ENCODE measurements at places on chromosomes 7 and 10.

DNA sequence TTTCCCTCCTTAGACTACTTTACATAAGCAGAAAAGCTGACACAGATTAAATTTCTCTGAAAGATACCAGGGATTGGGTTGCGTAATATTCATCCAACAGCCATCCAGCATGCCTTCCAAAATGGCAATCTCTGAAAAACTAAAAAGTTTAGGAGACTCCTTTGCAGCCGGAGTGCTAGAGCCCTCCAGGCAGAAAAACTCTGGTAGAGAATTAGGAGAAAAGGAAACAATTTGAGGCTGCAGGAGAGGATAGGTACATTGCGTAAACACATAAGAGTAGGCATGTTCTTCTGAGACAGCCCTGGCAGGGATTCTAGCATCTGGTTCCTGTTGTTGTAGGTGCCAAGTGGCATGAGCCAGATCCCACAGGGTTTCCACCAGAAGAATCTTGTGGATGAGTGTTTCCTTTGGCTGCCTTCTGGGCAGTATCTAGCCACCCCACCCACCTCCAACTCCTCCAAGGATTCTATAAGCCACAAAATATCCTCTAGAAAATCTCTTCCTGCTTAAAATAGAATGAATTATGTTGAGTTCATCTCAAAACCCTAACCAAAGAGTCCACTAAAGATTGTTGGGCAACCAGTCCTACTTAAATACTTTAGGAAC is 402.4 kb downstream of the HGF start:
- peak; percentile 80 for DNase-seq

DNA sequence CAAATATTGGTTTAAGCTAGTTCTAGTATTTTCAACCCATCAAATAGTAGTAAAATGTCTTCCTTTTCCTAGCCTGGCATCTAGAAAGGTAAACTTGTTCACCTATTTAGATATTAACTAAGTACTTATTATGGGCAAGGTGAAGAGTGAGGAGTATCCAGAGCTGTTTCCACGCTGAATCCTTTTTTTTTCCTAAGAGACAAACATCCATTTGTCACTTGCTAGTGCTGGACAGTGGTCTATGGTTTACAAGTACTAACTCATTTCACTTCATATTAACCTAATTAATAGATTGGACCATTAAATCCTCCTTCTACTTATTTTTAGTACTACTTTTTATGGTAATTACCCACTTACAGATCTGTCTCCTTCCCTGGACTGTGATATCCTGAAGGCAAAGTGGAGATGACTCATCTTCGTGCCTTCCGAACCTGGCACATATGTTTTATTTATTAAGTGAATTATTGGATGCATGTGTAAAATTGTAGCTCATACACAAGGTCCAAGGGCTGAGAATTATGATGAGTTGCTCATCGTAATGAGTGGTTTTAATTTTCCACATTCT is 159.6 kb upstream of the IGFBP3 start:
- DNase-seq = peak; percentile 51

GRCh38 chr10:61301575-61301974 is 151.6 kb downstream of the TMEM26 start:
- DNase-seq = peak; percentile 47

DNA sequence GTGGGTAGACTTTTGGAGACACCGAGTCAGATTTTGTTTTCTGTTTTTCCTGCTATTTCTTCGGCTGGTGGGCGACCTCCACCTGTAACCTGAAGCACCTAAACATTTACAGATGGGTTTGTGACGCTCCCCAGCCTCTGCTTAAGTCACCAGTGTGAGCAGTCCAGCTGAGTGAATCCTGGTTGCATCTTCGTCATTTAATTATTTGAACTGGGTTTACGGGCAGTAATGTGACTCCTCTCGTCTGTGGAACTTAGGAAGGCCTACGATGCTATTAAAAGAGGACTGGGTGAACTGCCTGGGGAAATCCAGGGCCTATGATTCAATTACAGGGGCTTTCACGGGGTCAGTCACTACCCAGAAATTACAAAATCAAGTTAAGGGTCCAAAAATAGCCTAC is 52.5 kb downstream of the WNT2 start:
- DNase-seq = no peak

GRCh38 chr7:36185756-36186155 is 32.7 kb downstream of the EEPD1 start:
- DNase-seq = no peak

- DNase-seq = peak; percentile 56
Observed at GRCh38 chr7:72042855-72043254, 369.3 kb downstream of the CALN1 start.

GRCh38 chr7:37481154-37481553 is 32.5 kb upstream of the ELMO1 start:
- DNase-seq = no peak

DNA sequence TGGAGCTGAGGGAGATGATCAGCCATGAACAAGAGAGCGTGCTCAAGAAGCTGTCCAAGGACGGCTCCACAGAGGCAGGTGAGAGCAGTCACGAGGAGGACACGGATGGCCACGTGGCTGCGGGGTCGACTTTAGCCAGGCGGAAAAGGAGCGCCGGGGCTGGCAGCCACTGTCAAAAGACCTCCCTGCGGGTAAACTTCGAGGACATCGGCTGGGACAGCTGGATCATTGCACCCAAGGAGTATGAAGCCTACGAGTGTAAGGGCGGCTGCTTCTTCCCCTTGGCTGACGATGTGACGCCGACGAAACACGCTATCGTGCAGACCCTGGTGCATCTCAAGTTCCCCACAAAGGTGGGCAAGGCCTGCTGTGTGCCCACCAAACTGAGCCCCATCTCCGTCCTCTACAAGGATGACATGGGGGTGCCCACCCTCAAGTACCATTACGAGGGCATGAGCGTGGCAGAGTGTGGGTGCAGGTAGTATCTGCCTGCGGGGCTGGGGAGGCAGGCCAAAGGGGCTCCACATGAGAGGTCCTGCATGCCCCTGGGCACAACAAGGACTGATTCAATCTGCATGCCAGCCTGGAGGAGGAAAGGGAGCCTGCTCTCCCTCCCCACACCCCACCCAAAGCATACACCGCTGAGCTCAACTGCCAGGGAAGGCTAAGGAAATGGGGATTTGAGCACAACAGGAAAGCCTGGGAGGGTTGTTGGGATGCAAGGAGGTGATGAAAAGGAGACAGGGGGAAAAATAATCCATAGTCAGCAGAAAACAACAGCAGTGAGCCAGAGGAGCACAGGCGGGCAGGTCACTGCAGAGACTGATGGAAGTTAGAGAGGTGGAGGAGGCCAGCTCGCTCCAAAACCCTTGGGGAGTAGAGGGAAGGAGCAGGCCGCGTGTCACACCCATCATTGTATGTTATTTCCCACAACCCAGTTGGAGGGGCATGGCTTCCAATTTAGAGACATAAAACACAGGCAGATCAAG is 3.3 kb downstream of the GDF2 start:
- no peak for DNase-seq

- no peak for DNase-seq
Observed at GRCh38 chr7:30613366-30614325, 19.0 kb downstream of the GARS1 start.

- no peak for DNase-seq
Observed at GRCh38 chr7:28937619-28938018, 20.5 kb downstream of the TRIL start.

GRCh38 chr10:77819210-77820112 is 107.1 kb downstream of the DLG5 start:
- DNase-seq = no peak

DNA sequence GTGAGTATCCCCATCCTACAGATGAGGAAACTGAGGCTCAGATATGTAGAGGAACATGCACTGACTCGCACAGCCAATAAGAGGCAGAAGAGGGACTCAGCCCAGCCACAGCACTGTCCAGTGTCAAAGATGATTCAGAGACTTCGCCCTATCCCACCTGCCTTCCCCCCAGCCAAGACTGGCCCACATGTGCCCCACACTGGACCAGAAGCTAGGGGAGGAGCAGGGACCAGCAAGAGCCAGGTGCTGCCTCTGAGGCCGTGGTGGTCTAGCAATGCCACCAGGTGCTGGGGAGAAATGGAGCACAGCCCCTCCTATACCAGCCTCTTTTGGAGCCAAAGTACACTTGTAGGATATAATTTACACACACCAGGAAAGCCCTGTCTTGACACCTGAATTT is 22.3 kb downstream of the GRID1 start:
- DNase-seq = no peak

- no peak for DNase-seq
Observed at GRCh38 chr10:88253622-88254021, 329.5 kb downstream of the RNLS start.

GRCh38 chr10:32095116-32095733 is 39.0 kb upstream of the KIF5B start:
- no peak for DNase-seq

- DNase-seq = no peak
Observed at GRCh38 chr10:15069230-15069629, 19.3 kb downstream of the ACBD7 start.

- DNase-seq = peak; percentile 70
Observed at GRCh38 chr10:3516234-3516922, 268.6 kb downstream of the KLF6 start.

DNA sequence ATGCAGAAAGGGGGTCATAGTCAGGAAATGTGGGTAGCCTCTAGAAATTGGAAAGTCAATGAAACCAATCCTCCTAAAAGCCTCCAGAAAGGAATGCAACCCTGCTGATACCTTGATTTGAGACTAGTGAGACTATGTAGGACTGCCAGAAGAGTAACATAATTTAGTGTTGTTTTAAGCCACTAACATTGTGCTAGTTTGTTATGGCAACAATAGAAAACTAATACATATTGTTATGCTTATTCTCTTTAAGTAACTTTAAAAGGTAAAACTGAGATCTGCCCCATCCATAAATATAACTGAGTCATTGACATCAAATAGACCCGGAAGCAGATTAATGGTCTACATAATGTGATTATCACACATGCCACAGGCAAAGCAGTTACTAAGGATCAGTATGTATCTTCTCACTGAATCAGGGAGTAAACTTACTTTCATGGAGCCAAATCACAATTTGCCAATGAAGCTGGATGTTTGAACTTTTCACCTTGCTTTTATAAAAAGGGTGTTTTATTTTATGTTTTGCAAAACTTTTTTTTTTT is 146.4 kb upstream of the TMEM106B start:
- DNase-seq = no peak

- DNase-seq = no peak
Observed at GRCh38 chr7:12062062-12062461, 149.0 kb upstream of the TMEM106B start.

- DNase-seq = peak; percentile 12
Observed at GRCh38 chr7:70506434-70506833, 625.5 kb upstream of the GALNT17 start.

DNA sequence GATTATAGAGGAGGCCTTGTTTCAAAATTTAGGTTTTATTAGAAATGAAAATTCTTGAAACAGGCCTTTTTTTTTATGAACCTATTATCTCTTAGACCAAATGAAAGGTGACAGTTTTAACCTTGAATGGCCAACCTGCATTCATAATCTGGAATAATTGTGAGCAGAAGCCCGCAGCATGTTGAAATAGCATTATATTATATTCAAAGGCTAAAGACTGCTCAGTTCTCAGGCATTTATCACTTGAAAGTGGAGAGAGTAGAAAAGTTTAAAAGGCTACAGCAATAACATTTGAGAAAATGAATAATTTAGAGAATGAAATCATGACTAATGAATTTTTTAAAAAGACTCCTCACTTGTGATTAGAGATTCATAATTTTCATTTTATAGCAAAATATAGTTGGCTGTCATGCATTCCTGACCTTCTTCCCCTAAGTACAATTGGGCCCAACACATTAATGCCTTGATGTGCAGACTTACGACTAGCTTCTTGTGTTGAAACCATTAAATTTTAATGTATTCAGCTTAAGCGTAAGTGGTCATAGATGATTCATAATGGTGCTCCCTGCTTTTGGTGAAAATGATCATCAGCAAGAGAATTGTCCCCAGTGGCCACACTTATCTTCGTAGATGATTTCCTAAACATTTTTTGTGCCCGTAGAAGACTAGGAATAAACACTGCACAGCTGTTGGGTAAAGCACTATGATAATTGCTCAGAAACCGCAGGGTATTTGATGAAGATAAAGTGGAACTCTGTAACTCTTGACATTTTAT is 346.6 kb upstream of the BMPER start:
- no peak for DNase-seq

DNA sequence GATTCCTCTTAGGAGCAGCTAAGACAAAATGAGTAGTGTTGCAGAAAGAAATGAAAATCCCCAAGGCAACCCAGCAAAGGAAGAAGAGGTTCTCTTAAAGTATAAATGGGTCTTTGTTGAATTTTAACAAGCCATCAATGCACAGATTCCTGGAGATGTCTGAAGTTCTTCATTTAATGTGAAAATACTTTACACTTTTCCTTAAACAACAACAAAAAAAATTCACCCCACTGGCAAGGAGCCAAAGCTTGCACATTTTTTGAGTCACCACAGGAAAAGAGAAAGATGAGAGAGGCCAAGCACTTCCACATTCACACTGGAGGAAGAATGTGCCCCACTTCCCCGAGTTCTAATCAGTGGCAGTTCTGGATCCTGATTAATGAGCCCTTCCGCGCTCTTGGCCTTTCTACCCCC is 286.4 kb upstream of the MEOX2 start:
- DNase-seq = peak; percentile 61

DNA sequence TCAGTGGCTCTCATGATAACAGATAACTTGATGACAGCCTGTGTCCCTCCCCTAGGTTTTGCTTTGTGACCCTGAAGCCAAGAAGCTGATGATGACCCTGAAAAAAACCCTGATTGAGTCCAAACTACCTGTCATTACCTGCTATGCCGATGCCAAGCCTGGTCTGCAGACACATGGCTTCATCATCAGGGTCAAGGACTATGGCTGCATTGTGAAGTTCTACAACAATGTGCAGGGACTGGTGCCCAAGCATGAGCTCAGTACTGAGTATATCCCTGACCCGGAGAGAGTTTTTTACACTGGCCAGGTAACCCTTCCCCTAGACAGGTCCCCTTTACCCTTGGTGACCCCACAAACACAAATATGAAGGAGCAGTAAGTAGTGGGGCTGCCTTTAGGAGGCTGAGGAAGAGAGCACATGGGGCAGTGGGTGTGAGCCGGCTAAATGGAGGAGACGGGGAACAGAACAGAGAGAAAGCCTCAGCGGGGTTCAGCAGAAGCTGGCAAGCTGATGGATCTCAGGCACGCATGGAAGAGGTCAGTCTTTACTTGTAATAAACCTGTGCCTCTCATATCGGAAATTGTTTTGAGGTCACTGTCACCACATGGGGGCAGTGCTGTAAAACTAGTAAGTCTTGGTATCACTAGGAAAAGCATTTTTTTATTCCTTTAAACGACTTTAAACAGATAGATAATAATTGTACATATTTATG is 20.2 kb downstream of the PDCD11 start:
- peak; percentile 63 for DNase-seq

DNA sequence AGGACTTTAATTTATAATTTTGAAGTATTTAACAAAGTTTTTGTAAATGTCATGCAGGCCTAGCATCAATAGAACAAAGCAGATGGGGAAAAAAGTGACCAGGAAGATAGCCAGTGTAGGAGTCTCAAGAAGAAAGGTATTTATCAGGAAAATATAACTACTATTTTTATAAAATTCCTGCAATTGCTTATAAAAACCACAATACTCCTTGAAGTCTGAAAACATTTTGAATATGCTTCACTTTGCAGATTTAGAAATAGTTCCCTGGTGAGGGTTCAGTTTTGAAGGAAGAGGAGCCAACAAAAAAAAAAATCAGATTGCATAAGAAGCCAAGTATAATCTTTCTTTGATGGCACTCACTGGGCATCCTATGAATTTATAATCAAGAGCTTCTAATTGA is 34.1 kb downstream of the MTERF1 start:
- peak; percentile 50 for DNase-seq
